ENCODE measurements at places on chromosomes 7 and 10. TPM values are rescaled to one million over a fixed set of nuclear protein-coding genes. Genes with fewer than 3 reads are reported as not detected.

Gene GIMAP5
- 63.9 TPM for total RNA-seq

DNA sequence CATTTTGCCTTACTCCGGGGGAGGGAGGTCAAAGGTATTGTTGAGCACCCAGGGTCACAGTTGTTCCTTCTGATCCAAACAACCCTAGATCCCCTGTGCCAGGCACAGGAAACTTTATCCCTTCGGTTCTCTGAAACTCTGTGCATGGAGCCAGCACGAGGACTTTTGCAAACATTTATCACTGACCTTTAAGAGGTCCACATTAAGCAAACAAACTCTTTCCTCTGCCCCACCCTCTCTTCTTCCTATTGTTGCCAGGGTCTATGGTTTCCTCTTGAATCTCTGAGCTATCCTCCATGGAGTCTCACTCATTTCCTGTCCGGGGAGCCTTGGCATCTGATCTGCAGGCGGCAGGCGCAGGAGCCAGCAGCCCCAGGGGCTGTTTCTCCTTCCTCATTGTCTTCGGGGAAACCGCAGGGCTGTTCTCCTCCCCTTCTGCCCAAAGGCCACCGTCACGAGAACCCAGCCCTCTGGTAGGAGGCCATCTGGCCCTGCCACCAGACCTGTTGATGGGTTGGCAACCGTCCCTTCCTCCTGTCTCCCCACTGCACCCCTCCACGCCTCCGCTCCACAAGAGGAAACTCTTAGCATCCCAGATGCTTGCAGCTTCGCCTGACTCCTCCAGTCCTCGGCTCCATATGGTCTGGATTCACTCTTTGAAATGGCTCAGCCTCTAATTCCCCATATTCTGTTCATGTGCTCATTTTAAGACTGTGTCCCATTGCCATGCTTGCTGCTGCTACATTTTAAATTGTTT, 327.3 kb upstream of the NRP1 start:
- H3K27me3 ChIP-seq = no peaks in the 10 kb centered on the region
- no peaks in the 10 kb centered on the region for H3K4me1 ChIP-seq
- no peak for DNase-seq
- H3K27ac ChIP-seq = no peak overlapping the region
- H3K36me3 ChIP-seq = no peaks in the 10 kb centered on the region

- no peak overlapping the region for H3K4me3 ChIP-seq
- no peaks in the 10 kb centered on the region for H3K36me3 ChIP-seq
- H3K4me1 ChIP-seq = no peaks in the 10 kb centered on the region
- DNase-seq = no peak
- H3K27ac ChIP-seq = no peak overlapping the region
- no peaks in the 10 kb centered on the region for H3K27me3 ChIP-seq
Measured at GRCh38 chr7:70393956-70394355, 738.0 kb upstream of the GALNT17 start.

Gene C10orf105
- 0.11 TPM for total RNA-seq

DNA sequence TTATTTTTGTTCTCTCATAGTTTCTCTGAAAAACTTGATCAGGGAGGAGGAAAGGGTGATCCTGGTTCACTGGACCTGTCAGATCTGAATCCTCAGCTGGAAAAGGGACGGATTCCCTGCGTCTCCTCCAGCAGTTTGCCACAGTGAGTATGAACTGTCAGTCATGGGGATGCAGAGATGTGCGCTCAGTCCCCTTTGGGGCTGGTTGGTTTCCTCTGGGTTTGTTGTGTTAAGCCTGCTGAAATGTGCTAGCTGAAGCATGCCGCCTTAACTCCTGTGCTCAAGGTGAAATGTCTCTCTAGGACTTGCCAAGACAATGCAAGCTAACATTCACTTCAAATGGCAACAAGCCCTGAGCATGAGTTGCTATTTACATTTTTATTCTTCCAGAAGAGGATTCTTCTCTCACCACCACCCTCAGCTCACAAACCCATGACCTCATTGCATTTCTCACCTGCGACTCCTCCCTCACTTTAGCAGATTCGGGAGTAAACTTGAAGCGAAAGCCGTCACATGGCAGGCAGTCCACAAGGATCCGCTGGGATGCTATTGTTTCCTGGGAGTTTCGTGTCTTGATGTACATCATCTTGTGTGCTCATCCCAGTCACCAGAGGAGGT, 192.9 kb upstream of the FZD8 start:
- DNase-seq = no peak
- no peaks in the 10 kb centered on the region for H3K27me3 ChIP-seq
- H3K36me3 ChIP-seq = no peaks in the 10 kb centered on the region
- H3K4me3 ChIP-seq = no peak overlapping the region
- H3K4me1 ChIP-seq = no peaks in the 10 kb centered on the region

- H3K4me1 ChIP-seq = peaks cover 6% of the 10 kb centered on the region
- DNase-seq = peak; percentile 38
- peaks cover 9% of the 10 kb centered on the region for H3K27me3 ChIP-seq
- H3K27ac ChIP-seq = no peak overlapping the region
Measured at GRCh38 chr7:44308596-44309270, 16.7 kb downstream of the CAMK2B start.

DNA sequence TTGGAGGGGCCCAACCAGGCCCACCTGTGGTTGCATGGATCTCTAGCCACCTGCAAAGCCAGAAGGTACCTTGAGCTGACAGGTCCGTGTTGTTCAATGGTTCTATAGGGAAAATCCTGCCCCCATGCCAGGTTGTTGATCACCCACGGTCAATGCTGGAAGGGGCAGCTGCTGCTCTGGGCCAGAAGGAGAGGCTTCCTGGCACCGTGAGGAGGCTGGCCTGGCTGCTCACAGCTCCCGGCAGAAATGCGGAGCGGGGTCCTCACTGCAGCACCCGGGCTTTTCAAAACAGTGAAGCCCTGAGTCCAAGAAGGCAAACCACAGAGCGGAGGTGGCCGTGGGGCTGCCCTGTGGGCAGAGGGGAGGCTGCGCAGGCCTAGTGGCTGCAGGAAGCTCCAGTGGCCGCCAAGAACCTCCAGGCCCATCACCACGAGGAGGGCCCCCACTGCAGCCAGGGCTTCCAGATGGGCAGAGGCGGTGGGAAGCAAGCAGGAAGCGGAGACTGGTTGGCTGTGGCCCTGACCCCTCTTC, 25.0 kb upstream of the GPR146 start:
- no peaks in the 10 kb centered on the region for H3K27me3 ChIP-seq
- no peaks in the 10 kb centered on the region for H3K4me1 ChIP-seq
- H3K27ac ChIP-seq = no peak overlapping the region
- no peak for DNase-seq
- H3K36me3 ChIP-seq = no peaks in the 10 kb centered on the region

DNA sequence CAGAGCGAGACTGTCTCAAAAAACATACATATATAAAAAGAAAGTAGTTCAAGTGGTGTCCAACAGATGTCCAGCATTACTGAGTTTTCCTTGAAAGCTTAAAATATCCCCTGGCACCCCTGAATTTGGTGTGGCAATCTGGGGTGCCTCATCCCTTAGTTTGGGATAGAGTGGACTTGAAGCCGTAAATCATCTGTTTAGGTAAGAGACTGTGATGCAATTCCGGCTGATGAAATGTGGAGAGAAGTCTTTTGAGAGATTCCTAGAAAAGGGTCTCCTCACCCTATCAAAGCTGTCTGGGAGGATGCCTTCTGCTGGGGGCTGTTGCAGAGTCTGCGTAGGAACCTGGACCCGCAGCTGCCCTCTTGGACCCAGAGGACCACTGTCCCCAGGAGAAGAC, 408.0 kb downstream of the RPS24 start:
- H3K4me3 ChIP-seq = no peak overlapping the region
- no peaks in the 10 kb centered on the region for H3K4me1 ChIP-seq
- H3K36me3 ChIP-seq = no peaks in the 10 kb centered on the region
- H3K27ac ChIP-seq = no peak overlapping the region
- H3K27me3 ChIP-seq = no peaks in the 10 kb centered on the region

Gene PHYHIPL
- not detected for total RNA-seq

DNA sequence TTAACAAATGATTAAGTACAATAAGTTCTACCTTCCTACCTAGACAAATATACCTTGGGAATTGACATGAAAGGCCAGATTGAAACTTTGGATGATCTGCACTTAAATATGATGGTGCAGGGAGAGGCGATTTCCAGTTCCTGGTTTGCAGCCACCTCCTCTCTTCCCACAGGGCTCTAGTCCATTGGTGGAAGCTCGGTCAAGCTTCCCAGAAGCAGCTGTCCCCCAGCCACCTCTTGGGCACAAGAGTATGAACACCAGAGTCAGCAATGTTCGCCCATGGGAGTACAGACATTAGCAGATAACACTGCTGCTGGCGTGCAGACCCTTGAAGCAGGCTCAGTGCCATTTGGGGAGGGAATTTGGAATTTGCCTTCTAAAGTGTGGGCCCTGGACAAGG, 1.5 kb upstream of the CPVL start:
- H3K36me3 ChIP-seq = no peaks in the 10 kb centered on the region
- peaks cover 3% of the 10 kb centered on the region for H3K27me3 ChIP-seq
- H3K4me3 ChIP-seq = no peak overlapping the region
- DNase-seq = no peak

DNA sequence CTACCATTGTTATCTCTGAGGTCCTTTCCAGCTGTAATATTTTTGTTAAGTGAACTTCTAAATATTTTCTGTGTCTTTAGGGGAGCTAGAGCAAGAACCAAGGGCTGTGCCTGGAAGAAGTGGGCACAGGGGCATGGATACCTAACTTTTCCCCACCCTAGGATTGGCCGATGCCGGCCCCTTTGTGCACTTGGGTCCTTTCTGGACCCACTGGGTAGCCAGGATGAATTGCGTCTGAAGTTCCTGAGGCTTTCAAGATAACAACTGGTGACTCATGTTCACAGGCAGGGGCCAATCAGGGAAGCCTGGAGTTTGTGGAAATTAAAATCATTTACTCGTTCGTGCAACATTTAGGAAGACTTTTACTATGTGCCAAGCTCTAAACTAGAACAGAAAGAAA, 758 bp downstream of the DPCD start:
- no peaks in the 10 kb centered on the region for H3K36me3 ChIP-seq
- H3K4me3 ChIP-seq = peak overlapping the region; percentile 95

DNA sequence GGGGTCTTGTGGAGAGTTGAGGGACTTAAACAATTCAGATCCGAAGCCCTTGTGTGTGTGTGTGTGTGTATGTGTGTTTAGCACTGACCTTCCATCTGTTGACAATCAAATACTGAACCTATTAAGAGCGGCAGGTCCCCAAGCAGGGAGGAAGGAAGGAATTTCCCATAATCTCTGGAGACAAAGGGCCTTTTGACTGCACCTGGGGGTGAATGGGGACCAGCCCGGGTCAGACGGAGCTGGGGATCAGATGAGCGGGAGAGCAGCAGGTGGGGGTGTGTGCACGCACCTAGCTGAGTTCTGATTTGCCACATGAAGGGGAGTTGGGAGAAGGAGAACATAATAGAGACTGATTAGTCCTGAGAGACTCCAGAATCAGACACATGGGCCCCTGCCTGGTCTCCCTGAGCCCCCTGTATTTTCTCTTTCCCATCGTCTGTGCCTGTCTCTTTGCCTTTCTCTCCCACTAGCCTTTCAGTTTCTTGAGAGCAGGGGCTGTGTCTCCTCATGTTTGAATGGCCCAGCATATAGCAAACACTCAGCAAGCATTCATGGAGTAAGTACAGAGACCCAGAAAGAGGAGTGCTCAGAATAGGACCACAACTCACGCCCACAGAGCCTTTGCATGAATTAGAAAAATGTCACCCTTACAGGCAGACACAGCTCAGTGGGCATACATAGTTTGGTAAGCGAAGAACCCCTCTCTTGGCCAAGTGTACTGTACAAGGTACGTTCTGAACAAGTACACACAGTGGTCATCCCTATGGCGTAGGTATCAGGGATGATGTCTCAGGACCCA, 288.3 kb upstream of the HABP2 start:
- H3K27ac ChIP-seq = no peak overlapping the region
- H3K4me3 ChIP-seq = no peak overlapping the region
- H3K27me3 ChIP-seq = no peaks in the 10 kb centered on the region
- no peaks in the 10 kb centered on the region for H3K4me1 ChIP-seq

Gene ATOH7
- total RNA-seq = not detected

DNA sequence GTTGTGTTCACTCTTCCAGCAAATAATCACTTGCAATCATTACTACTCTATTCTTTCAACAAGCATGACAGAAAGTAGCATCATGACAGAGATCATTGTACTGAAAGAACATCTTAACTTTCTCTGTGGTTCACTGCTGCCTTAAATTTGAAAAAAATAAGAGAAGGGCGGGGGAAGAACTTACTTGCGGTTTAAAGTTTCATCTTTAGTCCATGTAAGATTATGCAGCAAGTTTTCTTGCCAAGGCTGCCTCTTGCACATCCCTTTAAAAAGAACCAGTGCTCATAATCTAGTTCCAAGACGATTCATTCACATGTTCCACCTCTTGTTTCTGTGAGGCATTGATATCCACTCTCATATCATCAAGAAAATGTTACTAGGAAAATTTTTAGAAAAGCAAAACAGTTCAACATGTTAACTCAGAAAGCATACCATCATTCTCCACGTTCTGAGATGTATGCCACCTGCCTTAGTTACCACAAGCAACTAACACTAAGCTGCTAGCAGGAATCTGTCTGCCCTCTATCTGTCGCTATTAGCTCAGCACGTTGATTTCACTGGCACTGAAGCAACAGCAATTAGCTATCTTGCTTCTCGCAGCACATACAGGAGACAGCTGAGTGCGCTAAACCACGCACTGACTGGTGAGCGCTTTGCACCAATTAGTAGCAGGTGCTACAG, at the start of gene PCDH15:
PCDH15 (minus strand) TSS at position 491 of the 681 bp plus-strand sequence. CDS start 136,969 bp downstream, outside the sequence.
- DNase-seq = no peak
- no peaks in the 10 kb centered on the region for H3K4me1 ChIP-seq
- no peak within 1 kb of the TSS for H3K27ac ChIP-seq
- H3K4me3 ChIP-seq = no peak within 1 kb of the TSS
- no peaks in the 10 kb centered on the region for H3K36me3 ChIP-seq

Gene GNB2
- 253 TPM for total RNA-seq

Gene ASB10
- not detected for total RNA-seq

Gene ADGRA1
- total RNA-seq = not detected

DNA sequence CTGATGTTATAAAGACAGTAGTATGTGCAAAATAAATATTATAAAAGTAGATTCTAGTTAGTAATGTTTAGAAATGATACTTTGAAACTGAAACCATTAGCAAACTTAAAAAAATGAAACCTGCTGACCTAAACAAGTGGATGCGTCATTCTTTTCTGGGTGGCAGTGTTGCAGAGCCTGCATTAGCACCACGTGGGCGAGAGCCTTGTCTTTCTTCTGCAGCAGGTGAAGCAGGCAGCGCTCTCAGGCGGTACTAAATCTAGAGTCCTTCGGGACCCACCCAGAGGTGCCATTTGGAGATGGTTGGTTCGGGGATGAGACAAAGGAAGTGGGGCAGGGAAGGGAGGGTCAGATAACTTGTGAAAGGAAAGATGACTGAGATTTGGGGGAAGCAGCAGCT, 759.1 kb upstream of the IGFBP3 start:
- no peak overlapping the region for H3K27ac ChIP-seq
- no peak for DNase-seq
- no peaks in the 10 kb centered on the region for H3K27me3 ChIP-seq
- H3K4me3 ChIP-seq = no peak overlapping the region

- peak; percentile 77 for DNase-seq
- H3K36me3 ChIP-seq = no peaks in the 10 kb centered on the region
- H3K4me1 ChIP-seq = no peaks in the 10 kb centered on the region
- H3K27ac ChIP-seq = no peak overlapping the region
- no peak overlapping the region for H3K4me3 ChIP-seq
Measured at GRCh38 chr7:102272075-102272916, 14.4 kb upstream of the SH2B2 start.

Measured in CD8-positive, alpha-beta memory T cell (primary cell).